ENCODE measurements at places on chromosomes 13 and 19.

DNA sequence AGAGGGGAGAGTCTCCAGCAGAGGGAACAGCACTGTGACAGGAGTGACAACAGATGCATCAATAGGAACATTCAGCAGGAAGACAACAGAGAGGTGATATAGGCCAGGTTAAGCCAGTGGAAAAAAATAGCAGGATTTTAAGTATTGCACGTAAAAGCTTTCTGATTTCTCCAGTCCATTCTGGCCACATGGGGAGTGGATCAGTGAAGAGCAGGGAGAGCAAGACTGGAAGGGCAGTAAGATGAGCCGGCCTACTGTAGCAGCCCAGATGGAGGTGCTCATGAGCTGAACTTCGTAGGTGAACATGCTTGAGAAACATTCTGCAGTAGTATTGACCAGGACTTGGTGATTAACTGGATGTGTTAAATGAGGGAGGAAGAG, 1.7 kb downstream of the UTP14C start:
- no peak for DNase-seq

DNA sequence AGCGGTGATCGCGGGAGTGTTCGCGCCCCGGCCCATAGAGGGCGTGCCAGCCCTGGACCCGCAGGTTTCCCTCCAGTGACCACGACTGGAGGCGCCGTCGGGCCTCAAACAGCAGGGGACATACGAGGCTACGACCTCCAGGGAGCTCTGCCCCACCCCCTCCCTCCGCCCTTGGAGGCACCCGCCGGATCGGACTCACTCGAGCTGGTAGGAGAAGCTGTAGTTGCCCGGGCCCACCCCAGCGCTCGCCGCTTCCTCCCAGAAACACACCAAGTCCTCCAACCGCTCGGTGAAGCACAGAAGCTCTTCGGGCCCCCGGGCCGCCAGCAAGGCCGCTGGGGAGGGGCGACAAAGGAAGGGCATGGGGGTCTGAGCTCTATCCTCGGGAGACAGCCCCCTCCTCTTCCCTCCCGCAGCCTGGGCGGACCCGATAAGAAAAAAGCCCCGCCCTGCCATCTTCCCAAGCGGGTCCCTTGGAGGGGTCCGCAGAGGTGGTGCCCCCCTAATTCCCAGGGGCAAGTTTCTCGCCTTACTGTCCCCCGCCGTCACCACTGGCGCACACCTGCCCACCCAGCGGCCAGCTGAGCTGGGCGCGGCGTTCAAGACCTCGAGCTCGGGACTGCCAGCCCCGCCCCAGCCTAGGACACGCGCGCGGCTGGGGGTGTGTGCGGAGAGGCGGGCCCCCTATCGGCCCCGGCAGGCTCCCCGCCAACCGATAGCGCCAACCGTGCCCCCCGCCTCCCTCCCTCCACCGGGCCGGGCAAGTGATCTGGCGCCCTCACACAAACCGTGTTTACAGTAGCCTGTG, 1.0 kb downstream of the EPOR start:
- DNase-seq: peak; percentile 48

GRCh38 chr19:16509141-16510061, 13.2 kb downstream of the C19orf44 start:
- no peak for DNase-seq

- no peak for DNase-seq
Observed at GRCh38 chr13:27487776-27488175, 37.4 kb upstream of the MTIF3 start.

All from CD4-positive, alpha-beta T cell treated with Interleukin-17A for 4 hours (primary cell).